ENCODE measurements at places on chromosomes 6 and 20. TPM values are rescaled to one million over a fixed set of nuclear protein-coding genes. Genes with fewer than 3 reads are reported as not detected.

Gene BPI
- total RNA-seq: not detected

Gene HAO1
- not detected for total RNA-seq

Gene TINAG
- 0.39 TPM for total RNA-seq

Gene TRIM31
- not detected for total RNA-seq

Gene DDO
- total RNA-seq: 12.9 TPM

Gene CST5
- total RNA-seq: not detected

Gene MOG
- total RNA-seq: 1.7 TPM

Gene SOBP
- total RNA-seq: 14.4 TPM

Gene CRISP2
- total RNA-seq: not detected

Gene THEMIS
- 0.97 TPM for total RNA-seq

Gene PTPRK
- total RNA-seq: 30.2 TPM
